ENCODE measurements at places on chromosomes 13 and 19.
A peak's percentile ranks its signal among the peaks of the same experiment; 100 is the strongest.

- DNase-seq, result no peak
Measured at GRCh38 chr19:54141356-54141755, 3.8 kb downstream of the CNOT3 start.

- peak; percentile 19 for DNase-seq
Measured at GRCh38 chr19:52296400-52296772, 583 bp upstream of the ZNF480 start.

GRCh38 chr13:62924395-62924794 lies 1508.7 kb upstream of the PCDH20 start:
- no peak for DNase-seq

- DNase-seq, result no peak
Measured at GRCh38 chr13:112697756-112698655, 8.2 kb downstream of the ATP11A start.

DNA sequence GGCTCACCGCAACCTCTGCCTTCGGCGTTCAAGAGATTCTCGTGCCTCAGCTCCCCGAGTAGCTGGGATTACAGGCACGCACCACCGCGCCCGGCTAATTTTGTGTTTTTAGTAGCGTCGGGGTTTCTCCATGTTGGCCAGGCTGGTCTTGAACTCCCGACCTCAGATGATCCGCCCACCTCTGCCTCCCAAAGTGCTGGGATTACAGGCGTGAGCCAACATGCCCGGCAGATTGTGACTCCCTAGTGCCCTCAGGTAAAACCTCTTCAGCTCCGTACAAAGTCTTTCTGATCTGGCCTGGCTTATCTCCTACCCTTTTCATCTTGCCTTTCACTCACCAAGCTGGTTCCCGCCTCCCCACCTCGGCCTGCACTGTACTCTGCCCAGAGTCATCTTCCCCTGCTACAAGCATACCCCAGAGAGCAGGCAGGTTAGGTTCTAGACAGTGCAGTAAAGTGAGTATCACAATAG lies 15.0 kb downstream of the BICRA start:
- peak; percentile 65 for DNase-seq

GRCh38 chr19:952680-953444 lies 27.0 kb downstream of the ARID3A start:
- DNase-seq, result no peak

GRCh38 chr13:43377149-43377548 lies 353.8 kb downstream of the DNAJC15 start:
- DNase-seq, result no peak
